Brain (organoid and tissue), 16 donors: ENCODE measurements at places on chromosomes 4 and X.

DNA sequence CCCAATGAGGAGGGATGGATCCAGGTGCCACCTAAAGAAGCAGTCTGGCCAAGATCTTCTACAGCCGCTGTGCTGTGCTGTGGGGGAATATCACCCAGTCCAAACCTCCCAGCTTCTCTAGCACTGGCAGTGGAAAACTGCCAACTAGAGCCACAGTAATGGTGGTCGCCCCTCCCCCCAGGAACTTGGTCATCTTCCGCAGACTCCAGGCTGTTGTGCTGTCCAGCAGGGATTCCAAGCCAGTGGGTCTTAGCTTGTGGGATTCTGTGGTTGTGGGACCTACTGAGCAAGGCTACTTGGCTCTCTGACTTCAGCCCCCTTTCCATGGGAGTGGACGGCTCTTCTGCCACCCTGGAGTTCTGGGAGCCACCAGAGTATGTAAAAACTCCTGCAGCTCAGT lies 18.2 kb downstream of the GPRASP1 start:
- DNase-seq, result no peak

DNA sequence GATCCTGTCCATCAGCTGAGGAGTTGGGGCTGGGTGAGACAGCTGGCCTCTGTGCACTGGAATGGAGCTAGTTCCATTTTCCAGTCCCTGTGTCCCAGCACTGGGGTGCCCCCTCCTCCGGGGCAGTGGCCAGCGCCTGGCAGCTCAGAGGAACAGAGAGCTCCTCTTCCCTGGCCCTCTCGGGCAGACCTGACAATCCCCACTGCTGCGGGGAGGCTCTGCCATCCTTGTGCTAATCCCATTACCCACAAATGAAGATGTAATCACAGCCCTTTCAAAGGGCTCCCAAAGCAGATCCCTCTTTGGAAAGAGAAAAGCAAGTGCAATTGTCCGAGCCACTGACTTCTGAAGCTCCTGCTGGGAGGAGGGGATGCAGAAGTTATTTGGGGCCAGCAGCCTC lies 75.1 kb upstream of the MSX1 start:
- DNase-seq, result peak; percentile 30

DNA sequence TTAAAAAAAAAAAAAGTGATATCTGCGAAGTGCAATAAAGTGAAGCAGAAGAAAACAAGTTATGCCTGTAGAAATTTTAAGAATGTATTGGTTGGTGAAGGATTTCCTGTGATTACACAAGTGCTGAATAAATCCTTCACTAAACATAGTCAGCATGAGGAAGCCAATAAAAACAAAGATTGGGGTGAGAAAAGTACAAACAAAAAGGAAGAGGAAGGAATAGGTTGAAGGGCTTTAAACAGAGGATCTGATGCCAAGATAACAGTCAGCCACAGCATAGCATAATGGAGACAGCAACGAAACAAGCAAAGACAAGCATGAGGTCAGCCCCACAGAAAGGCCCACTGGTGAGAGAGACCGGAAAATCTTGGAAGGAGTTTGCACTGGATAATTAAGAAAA lies 372.2 kb downstream of the ADAM29 start:
- no peak for DNase-seq

DNA sequence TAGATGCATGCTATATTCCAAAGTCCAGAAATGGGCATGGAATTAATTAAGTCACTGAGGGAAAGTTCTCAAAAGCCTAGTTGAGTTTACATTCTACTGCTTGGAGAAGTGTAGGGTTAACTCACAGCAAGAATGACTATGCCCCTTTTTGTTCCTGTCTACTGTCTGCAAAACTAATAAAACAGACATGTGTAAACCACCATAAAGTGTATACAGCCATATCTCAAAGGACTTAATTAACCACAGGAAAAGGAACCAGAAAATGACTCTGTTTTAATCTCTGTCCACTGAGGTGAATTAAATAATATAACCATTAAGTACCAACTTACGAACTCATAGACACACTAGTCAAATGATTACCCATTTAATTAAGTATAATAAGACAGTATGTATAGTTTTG lies 84.9 kb downstream of the PRDM5 start:
- no peak for DNase-seq

DNA sequence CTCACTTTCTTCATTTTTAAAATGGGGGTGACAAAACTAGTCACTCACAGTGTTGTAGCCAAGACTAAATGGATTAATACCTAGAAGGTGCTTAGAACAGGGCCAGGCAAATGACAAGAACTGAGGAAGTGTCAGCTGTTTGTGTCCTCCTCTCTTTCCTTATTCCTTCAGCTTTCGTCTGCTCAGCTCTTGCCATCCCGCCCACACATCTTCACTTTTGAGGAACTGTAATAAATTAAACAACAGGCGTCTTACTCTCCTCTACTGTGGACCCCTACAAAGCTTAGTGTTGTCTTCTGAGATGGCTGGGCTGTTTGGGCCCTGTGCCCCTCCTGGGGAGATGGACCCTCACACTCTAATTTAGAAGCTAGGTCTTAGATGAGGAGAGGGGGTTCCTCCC lies 2.7 kb downstream of the HPSE start:
- no peak for DNase-seq

GRCh38 chr4:173212379-173212778 lies 43.8 kb downstream of the GALNT7 start:
- no peak for DNase-seq

- DNase-seq, result no peak
Measured at GRCh38 chr4:114658179-114658578, 59.6 kb downstream of the UGT8 start.

DNA sequence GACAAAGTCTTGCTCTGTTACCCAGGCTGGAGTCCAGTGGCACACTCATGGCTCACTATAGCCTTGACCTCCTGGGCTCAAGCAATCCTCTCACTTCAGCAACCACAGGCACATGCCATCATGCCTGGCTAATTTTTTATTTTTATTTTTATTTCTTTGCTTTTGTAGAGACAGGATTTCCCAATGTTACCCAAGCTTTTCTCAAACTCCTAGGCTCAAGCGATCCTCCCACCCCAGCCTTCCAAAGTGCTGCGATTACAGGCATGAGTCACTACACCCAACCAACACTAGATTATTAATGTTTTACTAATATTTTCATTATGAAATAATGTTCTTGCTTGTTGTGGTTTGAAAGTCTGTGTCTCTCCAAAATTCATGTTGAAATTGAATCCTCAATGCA lies 5.2 kb upstream of the ACTRT1 start:
- no peak for DNase-seq

DNA sequence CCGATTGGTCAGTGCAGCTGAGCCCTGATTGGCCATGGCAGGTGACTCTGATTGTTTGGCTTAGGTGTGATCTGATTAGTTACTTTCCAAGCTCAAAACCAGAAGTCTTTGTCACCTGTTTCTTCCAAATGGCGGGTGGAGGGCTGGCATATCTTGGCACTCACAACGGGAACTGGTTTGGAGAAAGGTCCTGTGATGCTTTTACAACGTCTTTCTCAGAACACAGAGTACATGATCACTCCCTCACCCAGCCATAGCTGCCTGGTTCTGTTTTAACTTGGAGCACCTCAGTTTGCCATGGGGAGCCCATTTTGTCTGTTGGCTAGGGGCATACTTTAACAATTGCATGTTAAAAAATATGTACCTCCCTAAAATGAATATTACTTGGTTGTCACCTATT lies 13.0 kb upstream of the XK start:
- no peak for DNase-seq

- DNase-seq, result no peak
Measured at GRCh38 chr4:10003666-10004065, 17.6 kb downstream of the SLC2A9 start.

DNA sequence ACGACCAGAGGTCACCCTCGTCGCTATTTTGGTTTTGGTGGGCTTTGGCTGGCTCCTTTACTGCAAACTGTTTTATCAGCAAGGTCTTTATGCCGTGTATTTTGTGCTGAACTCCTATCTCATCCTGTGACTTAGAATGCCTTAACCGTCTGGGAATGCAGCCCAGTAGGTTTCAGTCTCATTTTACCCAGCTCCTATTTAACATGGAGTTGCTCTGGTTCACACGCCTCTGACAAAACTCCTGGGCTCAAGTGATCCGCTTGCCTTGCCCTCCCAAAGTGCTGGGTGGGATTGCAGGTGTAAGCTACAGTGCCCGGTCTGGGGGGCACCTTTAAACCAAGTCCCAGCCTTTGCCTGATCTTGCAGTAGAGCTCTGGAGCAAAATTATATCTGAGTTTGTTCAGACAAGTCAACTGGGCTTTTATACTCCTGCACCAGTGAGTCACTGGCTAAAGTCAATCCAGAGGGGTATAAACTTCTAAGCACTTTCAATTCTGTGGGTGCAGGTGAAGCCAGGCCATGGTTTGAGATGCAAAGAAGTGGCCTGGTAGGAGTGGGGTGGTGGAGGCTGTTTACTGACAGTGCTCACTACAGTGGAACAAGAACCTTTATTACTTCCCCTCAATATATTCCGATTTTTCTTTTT lies 50.2 kb downstream of the MGST2 start:
- no peak for DNase-seq

GRCh38 chrX:38151441-38151840 lies 69.2 kb downstream of the SRPX start:
- DNase-seq, result no peak

DNA sequence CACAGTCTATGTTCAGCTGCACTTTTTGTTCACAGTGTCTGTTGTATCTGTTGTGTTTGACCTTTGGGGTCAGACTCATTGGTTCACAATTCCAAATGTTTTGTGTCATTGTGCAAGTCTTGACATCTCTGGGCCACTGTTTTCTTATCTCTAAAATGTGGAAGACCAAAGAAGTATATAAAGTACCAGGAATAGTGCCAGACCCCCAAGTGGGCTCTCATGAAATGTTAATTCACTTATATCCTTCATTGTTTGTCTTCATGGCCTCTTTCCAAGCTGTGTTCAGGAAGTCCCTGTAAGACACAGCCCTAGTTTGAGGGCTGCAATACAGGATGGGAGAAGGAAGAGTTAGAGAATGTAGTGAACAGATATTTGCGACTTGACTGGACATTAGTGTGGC lies 468.3 kb upstream of the BOD1L1 start:
- no peak for DNase-seq

GRCh38 chr4:123234955-123235354 lies 161.6 kb upstream of the SPRY1 start:
- no peak for DNase-seq

DNA sequence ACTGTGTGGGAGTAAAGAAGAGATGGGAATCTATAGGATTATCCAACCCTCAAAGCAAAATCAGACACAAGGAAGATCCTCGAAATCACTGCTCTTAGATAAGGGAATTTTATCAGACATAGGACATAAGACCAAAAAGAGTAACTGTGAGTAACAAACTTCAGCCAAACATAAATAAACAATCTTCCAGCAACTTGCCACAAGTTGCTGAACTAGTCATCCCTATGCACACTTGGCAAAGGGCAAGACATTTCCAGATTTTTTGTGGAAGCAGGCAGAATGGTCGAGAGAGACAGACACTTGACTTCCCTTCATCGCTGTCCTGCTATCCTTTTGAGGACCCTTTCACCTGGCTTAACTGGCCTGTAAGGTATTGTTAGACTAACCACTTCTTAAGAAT lies 89.6 kb downstream of the KCNIP4 start:
- no peak for DNase-seq

- DNase-seq, result no peak
Measured at GRCh38 chr4:187929024-187929423, 66.5 kb upstream of the ZFP42 start.

DNA sequence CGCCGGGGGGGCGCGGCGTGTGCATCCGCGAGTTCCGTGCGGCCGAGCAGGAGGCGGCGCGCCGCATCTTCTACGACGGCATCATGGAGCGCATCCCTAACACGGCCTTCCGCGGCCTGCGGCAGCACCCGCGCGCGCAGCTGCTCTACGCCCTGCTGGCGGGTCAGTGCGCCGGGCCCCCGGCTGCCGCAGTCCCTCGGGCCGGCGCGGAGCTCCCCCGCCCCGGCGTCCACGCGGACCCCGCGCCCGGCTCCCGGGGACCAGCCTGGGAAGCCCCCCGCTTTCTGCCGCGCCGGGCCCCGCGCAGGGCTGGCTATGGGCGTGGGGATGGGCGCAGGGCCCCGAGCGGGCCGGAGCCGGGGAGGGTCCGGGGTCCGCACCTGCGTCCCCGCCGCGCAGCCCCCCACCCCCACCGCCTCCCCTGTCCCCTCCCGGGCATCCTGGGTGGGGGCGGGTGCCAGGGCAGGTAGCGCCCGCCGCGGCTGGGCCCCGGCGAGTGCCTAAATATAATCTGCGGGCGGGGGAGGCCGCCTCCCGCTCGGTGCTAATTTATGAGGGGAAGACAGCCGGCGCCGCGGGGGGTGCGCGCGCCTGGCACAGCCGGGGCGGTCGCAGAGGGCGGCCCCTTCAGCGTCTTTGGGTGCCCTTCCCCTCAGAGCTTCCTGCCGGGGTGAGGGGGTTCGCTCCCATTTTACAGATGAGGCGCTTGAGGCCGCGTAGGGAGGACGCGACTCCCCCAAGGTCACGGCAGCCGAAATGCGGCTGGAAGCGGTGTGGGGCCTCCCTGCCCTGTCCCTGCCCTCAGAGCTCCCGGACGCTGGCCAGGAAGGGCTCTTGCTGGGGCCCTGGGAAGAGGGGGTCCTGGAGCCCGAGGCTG lies 837 bp downstream of the NAT8L start:
- DNase-seq, result peak; percentile 46

GRCh38 chr4:83454686-83455085 lies 937 bp downstream of the HELQ start:
- DNase-seq, result no peak

GRCh38 chr4:149055624-149056023 lies 613.4 kb upstream of the NR3C2 start:
- DNase-seq, result peak; percentile 24

GRCh38 chr4:26584725-26585124 lies 841 bp downstream of the TBC1D19 start:
- no peak for DNase-seq

DNA sequence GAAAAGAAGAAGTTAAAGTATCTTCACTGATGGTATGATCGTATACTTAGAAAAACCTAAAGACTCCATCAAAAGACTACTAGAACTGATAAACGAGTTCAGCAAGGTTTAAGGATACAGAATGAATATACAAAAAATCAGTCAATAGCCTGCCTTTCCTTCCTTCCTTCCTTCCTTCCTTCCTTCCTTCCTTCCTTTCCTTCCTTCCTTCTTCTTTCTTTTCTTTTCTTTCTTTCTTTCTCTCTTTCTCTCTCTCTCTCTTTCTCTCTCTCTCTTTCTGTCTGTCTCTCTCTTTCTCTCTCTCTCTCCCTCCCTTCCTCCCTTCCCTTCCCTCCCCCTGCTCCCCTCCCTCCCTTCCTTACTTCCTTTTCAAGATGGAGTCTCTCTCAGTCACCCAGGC lies 362.7 kb downstream of the BMPR1B start:
- DNase-seq, result no peak

DNA sequence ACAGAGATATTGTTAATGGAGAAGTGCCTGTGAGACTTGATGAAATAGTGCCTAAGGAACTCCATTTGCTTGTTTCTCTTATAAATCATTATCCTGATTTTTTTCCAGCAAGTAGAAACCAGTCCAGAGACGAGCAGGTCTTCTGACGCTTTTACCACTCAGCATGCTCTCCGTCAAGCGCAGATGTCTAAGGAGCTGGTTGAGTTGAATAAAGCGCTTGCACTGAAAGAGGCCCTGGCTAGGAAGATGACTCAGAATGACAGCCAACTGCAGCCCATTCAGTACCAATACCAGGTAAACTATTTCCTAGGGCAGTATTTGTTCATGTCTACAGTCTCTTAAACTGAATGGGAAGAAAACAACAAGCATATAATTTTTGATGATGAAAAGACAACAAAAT lies 63.6 kb downstream of the KIF4A start:
- DNase-seq, result no peak
